ENCODE measurements at places on chromosomes 1 and 21.

GRCh38 chr1:59243550-59243949 is 53.3 kb upstream of the FGGY start:
- no peak for DNase-seq

GRCh38 chr1:200642481-200642880 is 21.9 kb upstream of the KIF14 start:
- no peak for DNase-seq

- no peak for DNase-seq
These were observed 552 bp downstream of the GPATCH4 start for GRCh38 chr1:156600733-156601121.

GRCh38 chr1:39115271-39116110 is 89.0 kb upstream of the MACF1 start:
- no peak for DNase-seq

- DNase-seq = no peak
These were observed 13.9 kb upstream of the COL6A2 start for GRCh38 chr21:46083791-46084561.

DNA sequence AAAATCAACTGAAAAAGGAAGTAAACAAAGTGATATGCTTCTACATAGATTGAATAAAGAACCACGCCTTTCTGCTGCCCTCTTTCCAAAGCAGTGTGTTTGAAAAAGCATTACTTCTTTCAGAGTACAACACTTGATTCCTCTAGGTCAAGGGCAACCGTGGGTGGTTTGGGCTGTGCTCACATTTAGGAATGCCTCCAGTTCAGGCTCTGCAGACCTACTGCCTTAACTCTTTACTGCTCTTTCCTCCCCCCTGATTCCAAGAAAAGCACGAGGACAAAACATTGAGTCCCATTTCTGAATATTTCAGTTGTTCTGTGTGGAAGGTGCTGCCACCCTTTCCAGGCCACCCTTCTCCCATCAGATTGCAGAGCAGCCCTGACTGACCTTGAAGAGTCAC is 45.2 kb downstream of the ADAMTS1 start:
- no peak for DNase-seq

- DNase-seq = no peak
These were observed 208.6 kb downstream of the LHX8 start for GRCh38 chr1:75342786-75343185.

DNA sequence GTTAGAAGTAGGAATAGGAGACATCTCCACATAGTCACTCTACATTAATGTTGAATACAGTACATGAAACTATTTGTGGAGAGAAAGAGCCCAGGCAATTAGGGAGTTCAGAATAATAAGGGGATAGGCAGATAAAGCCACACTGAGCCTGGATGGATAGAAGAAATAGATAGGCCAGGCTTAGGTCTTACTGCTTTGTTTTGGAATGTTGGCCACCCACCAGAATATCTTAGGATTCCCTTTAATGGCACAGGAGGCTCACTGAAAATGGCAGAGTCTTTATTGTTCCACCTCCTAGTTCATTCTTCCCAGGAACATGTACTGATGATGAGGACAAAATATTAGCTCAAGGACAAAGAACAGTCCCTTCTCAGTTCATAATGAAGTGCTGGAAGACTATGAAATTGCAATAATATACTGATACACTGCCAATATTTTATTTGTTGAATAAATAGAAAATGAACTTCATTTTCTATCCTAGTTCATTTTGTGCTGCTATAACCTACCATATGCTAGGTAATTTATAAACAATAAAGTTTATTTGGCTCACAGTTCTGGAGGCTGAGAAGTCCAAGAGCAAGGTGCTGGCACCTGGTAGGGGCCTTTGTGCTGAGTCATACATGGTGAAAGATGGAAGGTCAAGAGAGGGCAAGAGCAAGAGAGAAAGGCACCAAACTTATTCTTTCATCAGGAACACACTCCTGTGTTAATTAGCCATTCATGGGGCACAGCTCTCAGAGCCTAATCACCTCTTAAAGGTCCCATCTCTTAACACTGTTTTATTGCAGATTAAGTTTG is 87.3 kb downstream of the TBX15 start:
- no peak for DNase-seq

GRCh38 chr1:156624814-156625435 is 5.7 kb downstream of the HAPLN2 start:
- peak; percentile 13 for DNase-seq

DNA sequence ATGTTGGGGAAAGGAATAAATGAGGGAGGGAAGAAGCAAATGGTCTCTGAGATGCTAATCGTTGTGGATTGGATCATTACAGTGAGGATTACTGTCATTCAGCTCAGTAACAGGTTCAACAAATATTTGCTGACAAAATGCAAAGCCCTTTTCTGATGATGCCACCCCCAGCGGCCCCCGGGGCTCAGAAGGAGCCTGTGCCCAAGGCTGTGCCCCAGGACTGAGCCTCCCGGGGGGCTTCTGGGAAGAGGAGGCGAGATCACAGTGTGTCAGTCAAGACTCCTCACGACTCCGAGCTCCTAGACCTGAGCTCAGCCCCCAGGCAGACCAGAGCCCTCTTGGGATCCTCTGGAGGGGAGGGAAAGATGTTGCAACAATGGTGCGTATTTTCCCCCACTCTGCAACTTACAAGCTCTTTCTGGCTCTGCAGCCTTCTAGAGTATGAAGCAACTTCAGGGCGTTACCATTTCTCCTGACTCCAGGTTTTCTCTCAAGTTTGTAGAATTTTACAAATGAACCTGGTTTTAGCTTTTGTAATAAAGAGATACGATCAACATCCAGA is 20.8 kb downstream of the EPHA8 start:
- no peak for DNase-seq

GRCh38 chr1:23118957-23119792 is 49.5 kb downstream of the LUZP1 start:
- DNase-seq = no peak

DNA sequence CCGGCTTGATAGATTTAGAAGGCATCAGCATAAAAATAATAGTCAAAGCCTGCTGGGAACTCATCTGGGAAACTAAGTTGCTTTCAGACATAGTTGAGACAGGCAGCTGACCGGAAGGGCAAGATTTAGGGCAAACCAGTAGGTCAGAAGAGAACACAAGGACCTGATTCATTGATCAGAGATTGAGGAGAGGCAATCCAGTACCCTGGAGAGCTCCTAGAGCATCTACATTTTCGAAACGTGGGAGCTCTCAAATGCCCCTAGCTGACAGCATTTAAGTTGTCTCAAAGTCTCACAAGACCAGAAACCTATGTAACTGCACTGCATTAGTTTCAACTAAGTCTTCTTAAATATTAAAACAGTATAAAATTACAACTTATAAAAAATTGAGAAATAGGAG is 22.9 kb upstream of the MTF2 start:
- DNase-seq = peak; percentile 36

GRCh38 chr1:215005656-215006345 is 76.7 kb upstream of the KCNK2 start:
- no peak for DNase-seq

DNA sequence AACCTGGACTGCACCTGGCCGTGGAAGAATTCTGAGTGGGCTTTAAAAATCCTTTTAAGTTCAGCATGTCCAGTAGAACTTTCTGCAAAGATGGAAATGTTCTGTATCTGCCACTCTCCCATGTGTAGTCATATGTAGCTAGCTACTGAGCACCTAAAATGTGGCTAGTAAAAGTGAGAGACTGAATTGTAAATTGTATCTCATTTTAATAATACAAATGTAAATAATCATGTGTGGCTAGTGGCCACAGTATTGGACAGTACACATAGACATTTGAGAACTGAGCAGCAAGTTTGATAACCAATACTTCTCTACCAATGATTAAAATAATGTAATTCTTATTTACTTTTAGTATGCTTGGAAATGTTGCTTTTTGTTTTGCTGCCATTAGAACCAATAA is 57.3 kb downstream of the PHACTR4 start:
- no peak for DNase-seq

DNA sequence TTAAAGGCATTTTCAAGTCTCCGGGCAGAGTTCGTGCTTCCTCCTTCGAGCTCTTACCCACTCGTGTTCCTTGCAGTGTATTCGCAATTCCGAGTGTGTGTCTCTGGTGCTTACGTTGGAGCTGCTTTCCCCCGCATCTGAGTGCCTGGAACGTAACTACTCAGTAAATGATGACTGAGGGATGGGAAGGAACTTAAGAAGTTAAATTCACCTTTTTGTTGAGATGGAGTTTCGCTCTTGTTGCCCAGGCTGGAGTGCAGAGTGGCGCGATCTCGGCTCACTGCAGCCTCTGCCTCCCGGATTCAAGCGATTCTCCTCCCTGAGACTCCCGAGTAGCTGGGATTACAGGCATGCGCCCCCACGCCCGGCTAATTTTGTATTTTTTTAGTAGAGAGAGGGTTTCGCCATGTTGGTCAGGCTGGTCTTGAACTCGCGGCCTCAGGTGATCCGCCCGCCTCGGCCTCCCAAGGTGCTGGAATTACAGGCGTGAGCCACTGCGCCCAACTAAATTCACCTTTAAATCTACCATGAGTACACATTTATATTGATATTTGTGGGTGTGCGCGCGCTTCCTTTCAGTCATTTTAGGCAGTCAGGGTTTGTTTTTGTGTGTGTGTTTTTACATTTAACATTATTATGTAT is 837 bp downstream of the NDUFS5 start:
- DNase-seq = no peak

DNA sequence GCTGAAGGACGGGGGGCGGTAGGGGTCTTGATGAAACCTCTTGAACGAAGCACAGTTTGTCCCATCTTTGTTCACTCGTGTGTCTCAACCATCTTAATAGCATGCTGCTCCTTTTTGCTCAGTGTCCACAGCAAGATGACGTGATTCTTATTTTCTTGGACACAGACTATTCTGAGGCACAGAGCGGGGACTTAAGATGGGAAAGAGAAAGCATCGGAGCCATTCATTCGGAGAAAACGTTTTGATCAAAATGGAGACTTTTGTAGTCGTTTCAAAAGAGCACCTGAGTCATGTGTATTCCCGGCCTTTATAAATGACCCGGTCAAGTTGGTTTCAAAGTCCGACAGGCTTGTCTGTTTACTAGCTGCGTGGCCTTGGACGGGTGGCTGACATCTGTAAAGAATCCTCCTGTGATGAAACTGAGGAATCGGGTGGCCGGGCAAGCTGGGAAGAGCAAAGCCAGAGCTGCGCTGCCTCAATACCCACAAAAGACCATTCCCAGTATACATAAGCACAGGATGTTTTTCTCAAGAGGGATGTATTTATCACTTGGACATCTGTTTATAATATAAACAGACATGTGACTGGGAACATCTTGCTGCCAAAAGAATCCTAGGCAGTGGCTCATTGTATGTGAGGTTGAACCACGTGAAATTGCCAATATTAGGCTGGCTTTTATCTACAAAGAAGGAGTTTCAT is 18.5 kb downstream of the ETS2 start:
- DNase-seq = no peak

- DNase-seq = no peak
These were observed 177.5 kb downstream of the ASTN1 start for GRCh38 chr1:176987016-176987415.

- no peak for DNase-seq
These were observed 114.0 kb downstream of the PPP1R12B start for GRCh38 chr1:202462342-202463076.

Measured in GM13977 (cell line).